ENCODE measurements at places on chromosomes 2 and 18.

GRCh38 chr2:78908973-78909372 lies 116.5 kb upstream of the REG3G start:
- DNase-seq = no peak

DNA sequence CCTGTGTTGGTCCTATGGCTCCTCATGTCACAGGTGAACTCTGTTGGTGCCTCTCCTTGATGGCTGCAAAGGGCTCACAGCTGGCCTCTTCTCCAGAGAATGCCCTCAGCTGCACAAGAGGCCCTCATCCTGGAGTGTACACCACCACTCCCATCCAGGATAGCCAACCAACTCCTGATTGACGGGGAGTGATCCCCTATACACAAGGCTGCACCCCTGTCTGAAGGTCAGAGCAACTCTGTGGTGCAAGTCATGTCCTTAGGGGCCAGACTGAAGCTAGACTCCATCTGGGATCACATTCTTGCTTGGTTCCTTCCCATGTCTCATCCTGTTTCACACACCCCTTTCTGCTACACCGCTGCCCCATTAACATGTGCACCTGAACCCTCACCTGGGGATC lies 41.7 kb upstream of the ATL2 start:
- no peak for DNase-seq

DNA sequence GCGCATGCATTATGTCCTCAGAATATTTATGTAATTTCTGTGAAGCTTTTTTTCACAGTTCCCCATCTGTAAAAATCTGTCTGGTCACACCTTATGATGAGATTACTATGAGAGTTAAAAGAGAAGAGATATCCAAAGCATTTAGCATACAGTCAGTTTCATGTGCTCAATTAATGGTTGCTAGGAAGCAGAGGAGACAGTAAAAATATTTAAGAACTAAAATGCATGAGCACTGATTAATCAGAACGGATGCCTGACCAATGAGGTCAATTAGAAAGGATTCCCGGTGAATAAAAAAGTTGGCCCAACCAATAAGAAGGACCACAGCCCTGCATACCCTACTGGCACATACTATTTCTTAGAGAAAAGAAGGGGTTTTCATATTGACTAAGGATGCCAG lies 12.0 kb upstream of the CRIM1 start:
- no peak for DNase-seq

DNA sequence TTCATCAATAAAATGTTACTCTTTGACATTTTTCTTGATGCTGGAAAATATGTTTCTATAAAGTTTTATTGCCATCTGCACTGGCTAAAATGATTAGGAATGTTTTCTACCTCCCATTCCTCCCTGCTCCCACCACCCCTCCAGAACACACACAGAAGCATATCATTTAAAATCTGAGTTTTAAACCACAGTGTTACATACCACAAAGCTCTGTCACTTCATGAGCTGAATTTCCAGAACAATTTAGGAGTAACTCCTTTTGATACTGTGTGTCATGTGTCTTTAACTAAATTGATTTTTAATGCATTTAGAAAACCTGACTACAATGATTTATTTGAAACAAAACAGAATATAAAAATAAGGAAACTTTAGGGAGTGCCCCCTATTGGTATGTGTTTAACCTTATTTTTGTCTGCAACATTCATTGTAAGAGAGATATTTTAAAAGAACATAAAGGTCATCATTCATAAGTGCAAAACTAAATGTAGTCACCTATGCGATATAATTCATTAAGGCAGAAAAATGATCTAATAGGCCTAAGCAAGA lies 52.0 kb downstream of the FEZ2 start:
- DNase-seq = no peak

- DNase-seq = no peak
These were observed 21.5 kb downstream of the NFE2L2 start for GRCh38 chr2:177243073-177243472.

DNA sequence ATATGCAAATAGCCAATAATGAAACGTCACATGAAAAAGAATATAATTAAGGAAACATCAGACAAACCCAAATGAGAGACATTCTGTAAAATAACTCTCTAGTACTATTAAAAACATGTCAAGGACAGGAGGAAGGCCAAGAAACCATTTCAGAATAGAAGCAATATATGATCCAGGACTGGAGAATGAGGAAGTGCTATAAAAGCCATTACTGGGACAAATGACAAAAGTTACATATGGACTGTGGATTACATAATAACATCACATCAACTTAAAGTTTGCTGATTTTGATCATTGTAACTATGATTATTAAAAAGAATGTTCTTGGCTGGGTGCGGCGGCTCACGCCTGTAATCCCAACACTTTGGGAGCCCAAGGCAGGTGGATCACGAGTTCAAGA lies 81.3 kb downstream of the CRACDL start:
- no peak for DNase-seq

DNA sequence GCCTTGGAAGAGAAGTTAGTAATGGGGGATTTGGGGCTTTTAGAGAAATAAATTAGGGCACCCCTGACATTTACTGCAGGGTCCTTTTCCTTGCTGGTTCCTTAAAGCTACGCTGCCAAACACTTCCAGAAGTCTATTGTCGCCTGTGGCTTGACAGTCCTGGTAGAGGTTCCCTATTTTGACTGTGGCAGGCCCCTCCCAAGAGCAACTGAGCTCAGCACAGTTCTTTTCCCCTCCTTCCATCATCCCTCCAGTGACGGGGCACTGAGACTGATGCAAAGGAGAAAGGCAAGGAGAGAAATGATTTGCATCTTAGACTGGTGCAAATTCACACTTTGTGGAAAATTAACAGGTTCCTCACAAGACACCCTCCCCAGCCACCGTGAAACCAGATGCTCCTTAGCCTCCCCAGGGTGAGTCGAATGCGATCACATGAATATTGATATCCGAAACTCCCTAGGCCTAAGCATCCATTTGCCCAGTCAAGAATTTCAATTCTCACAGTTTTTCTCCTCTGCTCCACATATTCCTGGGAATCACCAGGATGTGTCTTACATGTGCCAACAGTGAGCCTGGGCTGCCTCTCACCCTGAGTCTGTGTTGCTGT lies 45.4 kb downstream of the RABL2A start:
- peak; percentile 17 for DNase-seq

- DNase-seq = no peak
These were observed 17.4 kb downstream of the KCNH7 start for GRCh38 chr2:162821176-162821575.

DNA sequence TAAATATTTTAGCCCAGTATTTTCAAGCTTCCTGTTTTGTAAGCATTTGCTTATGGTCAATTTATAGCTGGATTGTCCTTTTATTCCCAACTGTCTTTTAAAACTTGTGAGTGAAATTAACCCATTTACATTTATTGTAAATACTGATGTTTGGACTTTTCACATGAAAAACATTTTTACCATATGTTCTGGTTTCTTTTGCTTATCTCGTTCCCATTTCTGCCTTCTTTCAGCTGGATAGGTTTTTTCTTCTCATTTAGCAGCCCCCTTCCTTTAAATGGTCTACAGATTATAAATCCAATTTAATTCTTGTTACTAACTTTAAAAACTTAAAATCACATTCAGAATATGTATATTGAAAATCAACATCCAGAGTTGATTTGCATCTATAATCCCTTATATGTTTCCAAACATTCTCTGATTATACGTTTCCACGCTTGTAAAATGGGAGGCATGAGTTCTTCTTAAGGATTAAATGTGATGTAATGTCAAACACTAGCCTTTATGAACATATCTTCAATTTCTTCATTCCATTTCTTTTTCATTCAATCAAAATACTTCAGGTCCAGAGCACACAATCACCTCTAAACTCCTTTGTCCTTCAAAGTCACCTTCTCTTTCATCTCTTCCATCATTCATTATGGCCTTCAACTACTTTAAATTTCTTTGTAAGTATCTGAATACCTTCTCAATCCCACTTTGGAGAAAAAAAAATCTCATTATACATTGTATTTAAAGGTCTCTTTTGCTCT lies 1.1 kb upstream of the KDM3A start:
- DNase-seq = no peak

DNA sequence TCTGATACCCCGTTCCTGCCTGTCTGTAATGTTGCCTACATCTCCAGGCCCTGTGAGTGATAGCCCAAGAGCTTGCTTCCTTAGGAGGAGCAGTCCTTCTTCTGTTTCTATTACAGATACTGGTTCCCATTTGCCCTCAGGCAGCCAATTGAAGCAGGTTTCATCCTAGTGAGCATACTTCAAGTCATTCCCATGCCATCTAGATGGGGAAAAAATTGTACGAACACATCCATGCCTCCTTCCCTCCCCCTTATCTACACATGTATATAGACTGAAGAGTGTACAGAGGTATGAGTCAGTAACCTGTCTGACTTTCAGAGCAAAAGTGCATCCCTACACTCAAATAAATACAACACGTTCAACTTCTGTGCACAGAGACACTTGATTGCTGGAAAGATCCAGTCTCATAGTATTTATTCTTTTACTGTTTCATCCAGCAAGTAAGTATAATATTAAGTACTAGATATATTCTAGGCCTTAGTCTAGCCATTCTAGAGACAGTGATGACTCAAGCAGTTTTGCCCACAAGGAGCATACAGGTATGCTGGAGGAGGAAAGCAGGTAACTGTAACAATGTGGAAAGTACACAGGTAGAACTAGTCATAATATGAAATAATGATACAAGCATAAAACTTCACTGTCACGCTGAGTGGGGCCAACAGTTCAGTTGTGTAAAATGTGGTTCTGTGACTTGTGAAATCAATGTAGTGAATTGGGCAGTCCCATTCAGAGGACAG lies 153.4 kb downstream of the MGAT5 start:
- no peak for DNase-seq

GRCh38 chr2:239245107-239245506 lies 155.7 kb downstream of the HDAC4 start:
- no peak for DNase-seq

- DNase-seq = no peak
These were observed 784.5 kb downstream of the TSN start for GRCh38 chr2:122539920-122540319.

DNA sequence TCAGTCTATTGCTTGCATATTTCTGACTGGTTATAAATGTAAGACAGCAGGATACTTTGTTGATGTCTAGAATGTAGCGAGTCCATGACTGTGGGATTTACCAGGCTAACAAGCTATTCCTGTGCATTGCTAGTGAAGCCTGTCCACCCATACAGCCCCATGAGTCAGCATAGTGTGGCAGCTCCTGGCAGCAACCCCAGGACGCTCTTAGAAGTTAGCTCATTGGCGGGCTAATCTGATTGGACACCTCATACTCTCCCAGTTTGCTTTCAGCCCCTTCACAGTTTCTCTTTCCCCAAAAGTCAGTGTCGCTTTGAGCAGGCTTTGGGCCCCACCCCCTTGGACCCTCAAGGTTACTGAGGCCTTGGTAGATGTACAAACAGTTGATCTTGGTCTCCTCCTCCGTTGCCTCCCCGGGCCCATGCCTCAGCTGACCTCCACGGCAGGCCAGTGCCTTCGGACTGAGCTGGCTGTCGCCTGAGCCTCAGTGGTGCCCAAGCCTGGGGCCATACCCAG lies 48.0 kb downstream of the COA5 start:
- no peak for DNase-seq

DNA sequence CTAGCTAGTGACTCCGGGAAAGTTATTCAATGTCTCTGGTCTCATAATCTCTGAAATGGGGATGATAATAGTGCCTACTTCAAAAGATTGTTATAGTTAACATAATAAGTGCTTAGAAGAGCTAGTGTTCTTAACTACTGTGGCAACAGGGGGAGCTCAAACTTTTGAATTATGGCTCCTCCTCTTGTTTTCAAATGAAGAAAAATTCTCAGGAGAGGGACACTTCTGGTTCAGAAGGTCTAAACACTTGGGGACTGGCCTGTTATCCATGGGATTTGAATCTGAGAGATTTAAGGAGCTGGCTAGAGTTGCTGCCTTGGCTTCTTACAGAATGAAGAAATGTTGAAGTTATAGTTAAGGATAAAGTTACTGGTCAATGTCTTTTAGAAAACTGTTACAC lies 92.2 kb upstream of the ITGB6 start:
- no peak for DNase-seq

DNA sequence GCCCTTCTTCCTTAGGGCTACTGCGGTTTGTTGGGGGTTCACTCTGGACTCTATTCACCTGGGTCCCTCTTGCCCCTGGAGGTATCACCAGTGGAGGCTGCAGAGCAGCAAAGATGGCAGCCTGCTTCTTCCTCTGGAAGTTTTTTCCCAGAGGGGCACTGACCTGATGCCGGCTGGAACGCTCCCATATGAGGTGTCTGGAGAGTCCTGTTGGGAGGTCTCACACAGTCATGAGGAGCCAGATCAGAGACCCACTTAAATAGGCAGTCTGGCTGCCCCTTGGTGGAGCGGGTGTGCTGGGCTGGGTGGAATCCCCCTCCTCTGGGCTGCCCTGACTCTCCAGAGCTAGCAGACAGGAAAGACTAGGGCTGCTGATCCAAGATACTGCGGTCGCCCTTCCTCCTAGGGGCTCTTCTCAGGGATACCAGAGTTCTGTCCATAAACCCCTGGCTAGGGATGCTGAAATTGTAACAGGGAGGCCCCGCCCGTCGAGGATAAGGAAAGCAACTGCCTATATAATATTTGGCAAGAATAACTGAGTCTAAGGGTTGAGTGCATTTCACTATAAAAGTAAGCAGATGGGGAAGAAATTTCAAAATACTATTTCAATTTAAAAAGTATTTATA lies 140.7 kb downstream of the NOL4 start:
- no peak for DNase-seq

GRCh38 chr18:2411381-2411960 lies 159.8 kb downstream of the METTL4 start:
- no peak for DNase-seq

DNA sequence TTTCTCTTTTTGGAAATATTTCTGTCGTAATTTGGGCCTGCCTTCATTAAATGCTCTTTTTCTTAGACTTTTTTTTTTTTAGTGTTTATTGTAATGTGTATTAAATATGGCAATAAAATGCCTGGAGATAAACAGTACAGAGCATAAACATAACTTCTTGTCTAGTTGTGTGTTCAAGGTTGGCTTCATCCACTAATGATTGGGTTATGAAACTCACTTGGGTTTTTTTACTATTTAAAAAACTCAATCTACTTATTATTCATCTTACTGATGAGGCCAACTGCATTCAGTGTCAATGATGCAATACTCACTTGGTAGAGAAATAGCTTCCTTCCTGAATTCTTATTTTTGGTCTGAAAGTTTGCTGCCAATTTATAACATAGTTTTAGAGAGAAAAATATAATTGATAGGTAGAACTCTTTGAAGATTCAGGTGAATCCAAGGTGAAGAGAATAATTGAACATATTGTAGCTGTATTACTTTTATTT lies 144.2 kb upstream of the NABP1 start:
- no peak for DNase-seq

- DNase-seq = no peak
These were observed 199.2 kb downstream of the RAD51AP2 start for GRCh38 chr2:17319090-17319489.

GRCh38 chr2:26081556-26081955 lies 47.7 kb downstream of the RAB10 start:
- no peak for DNase-seq

Data from GDM1 (cell line).